Stimulated activated CD8-positive, alpha-beta memory T cell treated with anti-CD3 and anti-CD28 coated beads, Interleukin-7, amount 100 ng/mL, for 4 hours (primary cell): ENCODE measurements at places on chromosomes 4 and X.

GRCh38 chrX:100994352-100995281 is 25.1 kb downstream of the ARL13A start:
- DNase-seq, result no peak

DNA sequence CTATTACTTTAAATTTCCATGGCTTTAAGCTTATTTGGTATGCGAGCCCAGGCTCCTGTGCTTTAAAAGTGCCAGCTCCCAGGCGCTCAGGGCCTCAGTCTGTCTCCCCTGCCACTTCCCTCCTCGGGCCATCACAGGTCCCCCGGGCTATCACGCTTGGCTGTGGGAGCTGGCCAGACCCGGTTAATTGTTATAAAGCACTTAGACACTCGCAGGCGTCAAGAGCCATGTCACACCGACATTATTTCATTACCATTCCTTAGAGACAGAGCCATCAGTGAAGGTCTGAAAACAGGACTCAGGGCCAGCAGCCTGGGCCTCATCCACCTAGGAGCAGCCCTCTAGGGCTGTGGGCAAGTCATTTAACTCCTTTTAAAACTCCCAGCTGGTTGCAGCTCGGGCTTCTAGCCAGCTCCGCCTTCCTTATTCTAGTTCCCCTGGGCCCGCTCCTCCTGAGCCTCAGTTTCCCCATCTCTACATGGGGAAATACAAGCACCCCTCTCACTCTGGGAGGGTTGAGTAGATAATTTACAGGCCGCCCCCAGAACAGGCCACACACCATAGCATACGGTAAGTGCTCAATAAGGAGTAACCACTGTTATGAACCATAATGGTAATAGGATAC is 99.0 kb downstream of the HMX1 start:
- DNase-seq, result no peak

DNA sequence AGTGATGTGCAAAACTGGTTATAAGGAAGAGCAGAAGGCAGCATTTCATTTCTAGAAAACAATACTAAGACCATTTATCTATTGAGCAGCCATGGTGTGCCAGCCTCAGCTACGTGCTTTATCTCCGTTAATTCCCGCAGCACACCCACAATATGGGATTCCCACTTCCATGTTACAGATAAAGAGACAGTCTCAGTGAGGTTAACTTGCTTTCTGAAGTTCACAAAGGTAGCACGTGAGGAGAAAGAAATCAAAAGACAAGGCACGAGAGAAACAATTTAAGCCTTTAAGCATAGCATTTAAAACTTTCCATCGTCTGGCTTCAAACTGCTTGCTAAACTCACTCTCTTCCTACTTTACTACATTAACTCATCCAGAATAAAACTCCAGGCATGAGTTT is 8.0 kb upstream of the RPL34 start:
- no peak for DNase-seq

- no peak for DNase-seq
Measured at GRCh38 chrX:153853180-153853901, 23.0 kb upstream of the PDZD4 start.

DNA sequence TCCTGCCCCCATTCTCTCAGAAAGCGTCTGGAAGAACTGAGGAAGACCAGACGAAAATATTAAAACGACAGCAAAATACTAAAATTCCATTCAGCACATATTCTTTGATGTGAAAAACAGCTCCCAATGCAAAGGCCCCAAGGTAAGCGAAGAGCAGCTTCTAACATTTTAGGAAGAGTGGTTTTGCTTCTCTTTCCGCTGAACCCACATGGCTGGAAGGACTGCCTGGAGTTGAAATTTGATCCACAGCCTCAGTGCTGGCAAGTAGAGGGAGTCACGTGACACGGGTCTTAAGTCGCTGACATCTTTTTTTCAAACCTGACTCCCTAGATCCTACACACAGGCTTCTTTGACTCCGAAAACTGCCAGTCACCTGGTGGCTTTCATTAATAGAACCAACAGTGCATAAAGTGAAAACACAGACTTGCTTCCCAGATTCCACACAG is at the start of gene FAM13A:
TSS of gene FAM13A (minus strand) at position 233 of the 446 bp plus-strand sequence. CDS start at position 12, 221 bp downstream.
- DNase-seq, result no peak

DNA sequence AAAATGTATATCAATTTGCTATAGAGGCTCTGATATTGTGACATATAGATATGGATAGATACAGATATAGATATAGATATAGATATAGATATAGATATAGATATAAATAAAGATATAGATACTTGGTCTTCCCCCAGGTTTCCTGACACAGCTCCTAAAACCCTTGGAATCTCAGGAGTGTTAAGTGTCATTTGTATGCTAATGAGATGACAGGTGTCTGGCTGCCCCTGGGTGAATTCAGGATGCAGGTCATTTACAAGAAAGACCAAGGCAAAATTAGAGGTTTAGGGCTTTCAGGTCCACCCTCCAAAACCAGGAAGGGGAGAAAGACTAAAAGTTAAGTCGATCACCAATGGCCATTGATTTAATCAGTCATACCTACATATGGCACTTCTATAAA is 1034.8 kb downstream of the PDHA2 start:
- DNase-seq, result no peak

- no peak for DNase-seq
Measured at GRCh38 chrX:91434351-91435168, at the start of gene PABPC5. Gene PABPC5 (plus strand): TSS chrX:91434839. CDS start chrX:91435578, 739 bp downstream.

GRCh38 chr4:107423677-107424405 is 296.2 kb downstream of the PAPSS1 start:
- DNase-seq, result no peak

DNA sequence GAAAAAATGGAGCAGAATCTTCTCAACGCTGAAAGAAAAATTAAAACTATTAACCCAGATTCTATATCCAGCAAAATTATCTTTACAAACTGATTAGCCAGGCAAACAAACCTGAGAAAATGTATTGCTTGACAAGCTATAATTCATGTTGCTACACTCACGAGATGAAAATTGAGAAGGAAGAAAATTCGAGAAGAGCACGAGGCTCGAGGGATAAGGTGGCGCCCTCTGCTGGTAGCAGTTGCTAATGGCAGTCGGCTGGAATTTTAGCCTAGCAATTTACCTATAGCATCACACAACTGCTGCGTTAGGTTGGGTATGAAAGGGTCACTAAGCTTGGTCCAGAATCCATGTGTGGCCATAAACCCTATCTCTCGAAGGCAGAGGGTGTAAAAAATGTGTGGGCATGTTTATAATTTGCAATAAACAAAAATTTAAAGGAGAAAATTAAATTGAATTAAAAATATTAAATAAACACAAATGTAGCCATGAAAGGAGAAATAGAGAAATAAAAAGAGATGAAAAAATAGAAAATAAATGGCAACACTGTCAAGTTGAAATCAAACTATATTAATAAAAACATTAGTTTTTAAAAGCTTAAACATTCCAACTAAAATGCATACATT is 126.6 kb downstream of the PPP4R3C start:
- no peak for DNase-seq

DNA sequence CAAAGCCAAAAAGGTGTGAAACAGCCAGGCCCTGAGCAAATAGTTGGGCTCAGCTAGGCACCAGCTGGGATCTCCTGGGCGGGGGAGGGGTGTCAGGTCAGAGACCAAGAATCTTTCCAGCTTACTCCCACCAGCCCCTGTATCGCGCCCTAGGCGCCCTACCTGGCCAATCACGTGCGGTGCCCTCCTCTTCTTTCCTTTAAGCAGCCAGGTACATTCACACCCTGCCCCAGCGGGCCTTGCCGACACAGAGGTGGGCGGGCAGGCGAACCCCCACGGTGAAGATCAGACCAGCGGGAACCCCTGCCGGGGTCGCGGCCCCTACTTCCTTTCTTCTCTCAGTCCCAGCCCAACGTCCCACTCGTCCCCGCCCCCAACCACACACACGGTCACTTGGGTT is 9.1 kb downstream of the ARHGAP36 start:
- no peak for DNase-seq
